Hepatocyte (in vitro differentiated cells): ENCODE measurements at places on chromosomes 6 and 20. TPM values are rescaled to one million over a fixed set of nuclear protein-coding genes. Genes with fewer than 3 reads are reported as not detected.

DNA sequence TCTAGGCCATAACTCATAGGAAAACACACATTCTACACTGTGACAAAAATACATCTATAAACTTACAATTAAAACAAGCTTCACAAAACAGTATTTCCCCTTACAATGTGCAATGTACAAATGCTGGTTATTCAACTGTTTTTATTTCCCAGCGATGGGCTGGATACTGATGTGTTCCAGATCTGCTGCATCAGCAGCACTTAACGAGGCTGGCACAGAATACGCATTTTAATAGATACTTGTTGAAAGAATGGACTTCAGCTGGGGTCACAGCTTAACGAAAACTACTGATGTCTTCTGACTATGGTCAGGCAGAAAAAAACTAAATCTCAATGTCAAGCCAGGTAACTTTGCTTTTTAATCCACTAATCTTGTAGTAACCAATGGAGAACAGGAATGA, 70.9 kb downstream of the B4GALT5 start:
- DNase-seq: no peak

- DNase-seq: no peak
Observed at GRCh38 chr6:169775321-169775720, 23.9 kb downstream of the ERMARD start.

DNA sequence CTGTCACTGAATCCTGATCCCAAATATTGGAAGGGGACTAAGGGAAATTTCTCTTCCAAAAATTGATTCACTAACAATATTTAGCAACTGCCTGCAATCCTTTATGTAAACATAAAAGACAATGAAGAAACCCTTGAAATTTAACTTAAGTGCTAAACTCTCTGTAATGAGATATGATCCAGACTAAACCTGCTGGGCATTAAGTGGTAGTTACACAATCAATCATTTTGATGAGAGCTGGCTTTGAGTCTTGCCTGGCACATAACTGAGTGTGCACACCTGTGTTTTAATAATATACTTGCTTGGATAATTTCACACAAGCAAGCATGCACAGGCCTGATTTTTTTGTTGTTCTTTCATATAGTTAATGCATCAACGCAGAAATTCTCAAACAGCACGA, 9.8 kb upstream of the ZFP64 start:
- no peak for DNase-seq

- DNase-seq: peak; percentile 42
Observed at GRCh38 chr20:62123450-62124118, 1.3 kb downstream of the LSM14B start.

IL17A gene
- not detected in 2 replicates for polyA plus RNA-seq

CSTF1 gene
- 15.4 and 21.5 TPM in 2 replicates for polyA plus RNA-seq

HLA-DMA gene
- 4.7 and 9.2 TPM in 2 replicates for polyA plus RNA-seq

GRCh38 chr6:71277926-71278600, 10.5 kb upstream of the OGFRL1 start:
- no peak for DNase-seq

DNA sequence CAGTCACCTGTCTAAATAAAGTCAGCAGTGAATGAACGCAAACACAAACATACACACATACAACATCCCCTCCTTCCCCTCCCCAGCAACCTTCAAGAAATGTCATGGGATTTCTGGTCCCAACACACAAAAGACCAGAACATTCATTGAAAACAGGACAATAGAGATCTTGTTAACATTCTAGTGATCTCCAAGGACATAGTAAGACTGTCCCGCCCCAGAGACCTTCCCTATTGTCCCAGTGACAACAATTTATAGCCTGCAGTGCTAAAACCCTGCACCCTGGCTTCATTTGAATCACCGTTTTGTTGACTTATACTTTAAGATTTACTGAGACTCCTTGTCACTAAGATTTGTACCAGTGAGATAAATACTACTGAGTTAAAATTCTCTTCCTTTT, 143.9 kb upstream of the NOX3 start:
- DNase-seq: no peak

DNA sequence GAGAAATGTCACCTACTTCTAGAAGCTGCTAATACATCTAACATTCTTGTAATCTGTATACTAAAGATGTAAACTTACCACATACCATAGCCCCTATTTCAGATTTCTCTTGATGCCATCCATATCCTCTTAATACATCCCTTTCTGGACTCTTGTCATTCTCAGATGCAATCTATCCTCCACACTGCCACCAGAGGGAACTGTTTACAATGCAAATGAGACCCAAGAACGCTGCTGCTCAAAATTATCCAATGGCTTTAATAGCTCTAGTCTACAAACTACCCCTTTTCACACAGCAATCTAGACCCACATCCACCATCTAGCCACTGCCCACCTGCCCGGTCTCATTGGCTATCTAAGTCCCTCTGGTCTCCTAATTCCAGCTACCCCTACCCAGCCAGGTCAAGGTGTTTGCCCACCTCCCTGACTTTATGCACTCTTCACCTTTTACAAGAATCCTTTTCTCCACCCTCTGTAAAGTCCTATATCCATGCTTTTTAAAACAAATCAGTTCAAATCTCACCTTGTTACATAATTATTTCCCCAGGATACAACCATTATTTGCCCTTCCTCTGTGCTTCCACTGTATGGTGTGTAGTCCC, 14.8 kb downstream of the FAXC start:
- DNase-seq: peak; percentile 59

CTCFL gene
- polyA plus RNA-seq: not detected in 2 replicates

DNA sequence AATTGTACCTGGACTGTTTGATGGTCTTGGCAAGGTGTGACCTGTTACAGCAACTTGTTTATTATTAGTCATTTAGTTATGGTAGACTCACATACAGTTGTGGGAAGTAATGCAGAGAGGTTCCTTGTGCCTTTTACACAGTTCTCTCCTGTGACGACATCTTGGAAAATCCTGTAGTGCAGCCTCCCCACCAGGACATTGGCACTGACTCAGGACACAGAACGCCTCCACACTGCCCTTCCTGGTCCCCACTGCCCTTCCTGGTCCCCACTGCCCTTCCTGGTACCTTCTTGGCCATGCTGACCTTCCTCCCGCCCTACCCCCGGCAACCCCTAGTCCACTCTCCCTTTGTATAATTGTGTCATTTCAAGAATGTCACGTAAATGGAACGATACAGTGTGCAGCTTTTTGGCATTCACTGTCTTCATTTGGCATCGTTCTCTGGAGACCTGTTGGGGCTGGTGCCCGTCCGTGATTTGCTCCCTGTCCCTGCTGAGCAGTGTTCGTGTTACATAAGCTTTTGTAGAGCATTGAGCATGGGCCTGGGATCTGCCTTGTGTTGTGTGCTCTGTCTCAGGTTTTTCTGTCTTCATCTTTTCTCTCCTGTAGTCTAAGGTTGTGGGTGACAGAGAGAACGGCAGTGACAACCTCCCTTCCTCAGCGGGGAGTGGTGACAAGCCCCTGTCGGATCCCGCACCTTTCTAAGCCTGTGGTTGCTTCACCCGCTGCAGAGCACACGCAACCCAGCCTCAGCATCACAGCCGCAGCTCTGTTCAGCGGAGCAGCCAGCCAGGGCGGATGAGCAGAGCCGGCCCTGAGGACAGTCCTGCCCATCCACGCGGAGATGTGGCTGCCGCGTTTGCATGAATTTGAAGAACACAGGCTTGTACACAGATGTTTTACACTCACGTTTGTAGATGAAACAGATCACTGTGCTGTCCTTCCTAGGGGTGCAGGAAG, 5.4 kb upstream of the DNAJC5 start:
- DNase-seq: no peak

PLTP gene
- polyA plus RNA-seq: 623 and 823 TPM in 2 replicates

GRCh38 chr6:4714961-4715501, 61.2 kb upstream of the CDYL start:
- DNase-seq: peak; percentile 12

C6orf89 gene
- polyA plus RNA-seq: 39.2 and 45.2 TPM in 2 replicates

GCNT2 gene
- 16.3 and 25.9 TPM in 2 replicates for polyA plus RNA-seq

DNA sequence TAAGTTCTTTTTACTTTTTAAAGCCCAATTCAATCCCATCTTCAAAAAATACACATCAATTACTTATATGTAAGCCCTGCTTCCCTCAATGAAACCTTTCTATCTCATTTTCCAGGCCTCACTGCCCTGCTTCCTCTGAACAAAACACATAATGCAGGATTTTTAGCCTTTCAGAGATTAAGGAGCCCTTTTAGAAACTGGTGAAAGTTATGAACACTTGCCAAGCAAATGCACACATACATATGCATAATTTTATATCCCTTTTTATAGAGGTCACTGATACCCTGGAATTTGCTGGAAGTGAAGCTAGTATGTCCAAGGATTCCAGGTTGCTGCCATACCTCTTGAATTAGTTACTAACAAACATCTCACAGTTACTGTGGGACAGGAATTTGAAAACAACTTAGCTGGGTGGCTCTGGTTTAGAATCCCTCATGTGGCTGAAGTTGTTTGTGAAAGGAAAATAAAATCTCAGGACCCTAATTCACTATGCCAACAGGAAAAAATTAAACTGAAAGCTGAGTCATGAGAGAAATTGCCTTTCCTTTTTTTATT, 75.8 kb downstream of the UBE3D start:
- DNase-seq: no peak

PAQR8 gene
- 20.3 and 20.8 TPM in 2 replicates for polyA plus RNA-seq

LST1 gene
- 1.5 and 2.4 TPM in 2 replicates for polyA plus RNA-seq
